ENCODE measurements at places on chromosomes 5 and 9.

- no peak for DNase-seq
Observed at GRCh38 chr5:81794226-81794625, 43.3 kb upstream of the SSBP2 start.

GRCh38 chr5:137598399-137598798, 99.3 kb upstream of the SPOCK1 start:
- no peak for DNase-seq

GRCh38 chr9:130680836-130681768, 12.5 kb upstream of the EXOSC2 start:
- DNase-seq: peak; percentile 62

DNA sequence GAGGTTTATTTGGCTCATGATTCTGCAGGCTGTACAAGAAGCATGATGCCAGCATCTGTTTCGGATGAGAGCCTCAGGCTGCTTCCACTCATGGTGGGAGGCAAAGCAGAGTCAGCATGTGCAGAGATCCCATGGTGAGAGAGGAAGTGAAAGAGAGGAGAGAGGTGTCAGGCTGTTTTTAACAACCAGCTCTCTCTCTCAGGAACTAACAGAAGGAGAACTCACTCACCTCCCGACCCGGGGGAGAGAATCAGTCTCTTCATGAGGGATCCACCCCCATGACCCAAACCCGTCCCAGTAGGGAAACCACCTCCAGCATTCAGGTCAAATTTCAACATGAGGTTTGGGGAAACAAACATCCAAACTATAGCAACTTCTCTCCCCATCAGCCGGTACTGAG, 187.7 kb downstream of the ENC1 start:
- DNase-seq: no peak

- DNase-seq: no peak
Observed at GRCh38 chr9:116163293-116164055, 9.9 kb downstream of the PAPPA start.

DNA sequence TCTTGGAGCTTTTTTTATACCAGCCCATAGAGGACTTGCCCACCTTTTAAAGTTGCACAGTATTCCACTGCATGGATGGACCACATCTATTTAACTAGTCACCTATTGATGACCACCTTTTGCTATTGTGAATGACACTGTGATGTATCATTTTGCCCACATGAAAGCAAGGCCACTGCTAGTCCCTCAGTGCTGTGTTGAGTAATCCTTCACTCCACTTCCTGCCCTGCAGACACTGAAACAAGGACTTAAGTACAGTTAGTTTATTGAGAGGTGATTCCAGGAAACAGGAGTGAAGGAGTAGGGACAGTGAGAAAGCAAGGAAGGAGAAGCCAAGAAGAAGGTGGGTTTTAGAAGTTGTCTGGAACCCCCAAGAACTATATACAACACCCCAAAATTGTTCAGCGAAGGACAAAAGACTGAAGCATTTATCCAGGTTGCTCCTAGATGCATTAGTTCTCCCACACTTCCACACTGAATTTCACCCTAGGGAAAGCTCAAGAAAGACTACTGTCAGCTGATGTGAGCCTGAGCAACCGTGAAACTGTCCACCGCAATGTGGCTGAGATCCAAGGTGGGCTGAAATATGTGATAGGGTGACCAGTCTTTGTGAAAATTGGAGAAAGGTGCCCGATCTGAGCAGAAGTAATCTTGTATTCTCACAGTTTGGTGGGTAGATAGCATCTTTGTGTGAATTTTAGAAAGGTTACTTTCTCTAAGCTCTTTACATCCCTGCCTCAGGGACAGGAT, 45.2 kb upstream of the ANKRD31 start:
- no peak for DNase-seq

DNA sequence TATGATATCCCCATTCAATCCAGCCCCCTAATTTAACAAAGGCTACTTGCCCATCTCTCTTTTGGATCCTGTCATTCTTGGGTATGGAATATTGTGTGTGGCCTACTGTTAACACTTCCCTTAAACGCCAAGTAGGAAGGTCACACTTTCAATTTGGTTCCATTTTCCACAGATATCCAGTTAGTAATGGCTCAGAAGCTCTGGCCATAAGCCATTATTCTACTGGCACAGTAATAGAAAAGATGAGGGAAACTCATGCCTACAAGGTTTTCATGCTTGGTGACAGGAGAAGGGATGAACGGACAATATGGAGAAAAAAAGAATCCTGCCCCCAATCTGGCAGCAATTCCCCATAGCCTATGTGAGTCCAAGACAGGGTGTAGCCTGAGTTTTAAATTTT, 227.6 kb downstream of the CRB2 start:
- no peak for DNase-seq

DNA sequence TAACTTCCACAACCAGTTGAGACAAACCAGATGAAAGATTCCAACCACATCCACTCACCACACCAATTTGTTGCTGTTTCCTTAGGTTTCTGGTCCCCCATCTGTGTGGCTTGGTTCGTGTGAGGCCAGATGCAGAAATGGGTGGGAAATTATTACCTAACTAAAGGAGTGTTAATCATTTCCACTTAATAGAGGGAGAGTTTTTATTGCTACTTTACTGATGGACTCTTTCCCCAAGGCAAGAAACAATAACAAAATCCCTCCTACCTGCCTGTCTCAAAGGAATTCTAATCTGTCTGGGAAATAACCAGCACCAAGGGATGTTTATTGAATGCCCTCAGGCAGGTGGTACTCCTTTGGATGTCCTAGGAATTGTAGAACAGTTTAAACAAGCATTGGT, 76.3 kb downstream of the TMEM167A start:
- DNase-seq: no peak

DNA sequence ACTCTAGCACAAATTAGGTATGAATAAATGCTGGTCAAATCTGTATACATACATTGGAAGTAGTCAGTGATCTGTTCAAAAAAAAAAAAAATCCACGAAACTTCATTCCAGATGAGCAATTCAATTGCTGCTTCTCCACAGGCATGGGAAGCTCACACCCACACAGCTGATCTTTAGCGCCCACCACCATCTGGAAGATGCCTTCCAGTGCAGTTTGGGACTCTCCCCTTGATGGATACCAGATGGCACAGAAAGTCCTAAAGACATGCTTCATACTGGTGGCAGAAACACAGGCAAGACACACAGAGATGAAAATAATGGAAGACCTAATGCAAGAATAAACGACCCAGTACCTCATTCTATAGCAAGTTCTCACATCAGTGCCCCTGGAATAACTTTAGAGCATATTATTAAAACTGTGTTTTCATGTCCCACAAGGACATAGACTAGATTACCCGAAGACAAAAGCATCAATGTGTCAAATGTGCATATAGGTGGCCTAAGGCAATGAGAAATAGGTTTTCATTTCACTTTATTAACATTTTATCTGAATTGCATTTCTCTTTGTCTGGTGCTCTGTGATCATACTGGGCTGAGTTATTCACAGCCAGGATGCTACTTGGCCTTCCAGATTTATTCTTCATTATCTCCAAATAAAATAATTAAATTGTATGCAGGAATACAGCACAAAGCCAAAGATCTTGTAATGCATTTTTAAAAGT, 135.4 kb upstream of the TAS2R1 start:
- DNase-seq: no peak

DNA sequence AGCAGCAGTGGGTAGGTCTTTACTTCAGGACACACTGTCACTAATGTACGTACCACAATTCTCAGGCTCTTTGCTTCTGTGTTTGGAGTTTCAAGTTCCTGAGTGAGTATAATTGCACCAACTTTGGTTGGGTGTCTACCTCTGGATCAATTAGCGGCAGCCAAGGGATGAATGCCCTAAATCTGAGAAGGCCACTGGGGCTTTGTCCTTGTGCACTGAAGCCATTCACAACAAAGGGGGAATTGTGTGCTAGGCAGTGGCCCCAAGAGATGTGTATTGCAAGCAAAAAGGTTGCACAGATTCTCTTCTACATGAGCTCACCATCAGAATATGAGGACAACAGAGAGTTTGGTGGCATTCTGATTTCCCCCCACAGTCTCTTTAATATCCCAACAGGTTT, 3.9 kb upstream of the PHF24 start:
- no peak for DNase-seq

- no peak for DNase-seq
Observed at GRCh38 chr5:173969167-173970049, 19.6 kb upstream of the C5orf47 start.

DNA sequence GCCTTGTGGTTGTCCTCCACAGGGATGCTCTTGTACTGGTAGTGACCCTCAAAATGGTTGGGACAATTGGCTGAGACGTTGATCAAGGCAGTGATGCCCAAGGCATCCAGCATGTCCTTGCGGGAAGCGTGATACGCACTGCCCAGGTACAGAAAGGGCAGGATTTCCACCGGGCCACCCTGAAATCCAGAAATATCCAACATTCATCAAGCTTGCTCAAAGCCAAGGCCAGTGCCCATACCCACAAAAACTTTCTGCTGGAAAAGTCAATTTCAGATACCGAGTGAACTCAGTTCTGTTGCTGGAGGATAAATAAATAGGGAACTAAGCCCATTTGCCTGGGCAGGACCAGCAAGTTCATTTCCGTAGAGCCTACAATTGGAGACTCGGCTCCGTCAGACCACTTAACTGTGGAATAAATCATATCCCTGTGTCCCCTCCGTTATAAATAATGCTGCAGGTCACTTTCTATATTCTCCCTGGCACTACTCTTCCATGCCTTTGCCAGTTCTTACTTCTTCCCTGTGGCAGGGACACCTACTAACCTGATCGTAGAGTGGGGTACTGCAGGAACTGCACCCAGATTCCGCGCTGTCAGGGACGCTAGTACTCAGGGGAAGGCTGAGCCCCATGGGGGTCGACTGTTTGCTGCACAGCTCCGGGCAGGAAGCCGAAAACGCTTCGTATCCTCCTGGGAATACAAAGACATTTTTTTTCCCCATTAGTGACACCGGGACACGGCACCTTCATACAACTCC, 1.2 kb downstream of the DUSP1 start:
- no peak for DNase-seq

DNA sequence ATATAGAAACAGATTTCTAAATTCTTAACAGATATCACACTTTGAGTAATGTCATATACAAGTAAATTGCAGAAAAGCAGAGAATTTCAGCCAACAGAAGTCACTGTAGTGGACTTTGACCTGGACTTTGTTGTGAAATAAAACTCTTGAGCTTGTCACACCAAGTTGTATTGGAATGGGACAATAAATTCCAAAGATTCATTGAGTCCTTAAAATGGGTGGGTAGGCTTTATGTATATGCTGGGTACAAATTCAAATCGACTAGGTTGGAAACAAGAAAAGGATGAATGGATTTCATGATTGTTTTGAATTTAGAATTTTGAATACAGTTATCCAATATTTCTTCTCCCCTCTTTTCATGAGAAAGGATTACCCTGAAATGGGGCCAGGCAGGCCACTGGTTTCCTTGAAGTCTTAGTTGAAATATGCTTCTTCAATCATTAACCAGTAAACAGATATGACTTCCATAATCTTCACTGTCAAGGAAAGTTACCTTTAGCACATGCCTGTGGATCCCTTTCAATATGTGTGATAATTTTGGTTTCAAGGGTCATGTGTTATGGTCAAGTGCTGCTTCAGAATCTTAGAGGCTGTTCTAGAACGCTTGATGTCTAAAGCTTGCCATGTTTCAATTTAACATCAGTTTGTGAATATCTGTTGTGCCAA, 25.7 kb downstream of the PIP5K1B start:
- DNase-seq: no peak

DNA sequence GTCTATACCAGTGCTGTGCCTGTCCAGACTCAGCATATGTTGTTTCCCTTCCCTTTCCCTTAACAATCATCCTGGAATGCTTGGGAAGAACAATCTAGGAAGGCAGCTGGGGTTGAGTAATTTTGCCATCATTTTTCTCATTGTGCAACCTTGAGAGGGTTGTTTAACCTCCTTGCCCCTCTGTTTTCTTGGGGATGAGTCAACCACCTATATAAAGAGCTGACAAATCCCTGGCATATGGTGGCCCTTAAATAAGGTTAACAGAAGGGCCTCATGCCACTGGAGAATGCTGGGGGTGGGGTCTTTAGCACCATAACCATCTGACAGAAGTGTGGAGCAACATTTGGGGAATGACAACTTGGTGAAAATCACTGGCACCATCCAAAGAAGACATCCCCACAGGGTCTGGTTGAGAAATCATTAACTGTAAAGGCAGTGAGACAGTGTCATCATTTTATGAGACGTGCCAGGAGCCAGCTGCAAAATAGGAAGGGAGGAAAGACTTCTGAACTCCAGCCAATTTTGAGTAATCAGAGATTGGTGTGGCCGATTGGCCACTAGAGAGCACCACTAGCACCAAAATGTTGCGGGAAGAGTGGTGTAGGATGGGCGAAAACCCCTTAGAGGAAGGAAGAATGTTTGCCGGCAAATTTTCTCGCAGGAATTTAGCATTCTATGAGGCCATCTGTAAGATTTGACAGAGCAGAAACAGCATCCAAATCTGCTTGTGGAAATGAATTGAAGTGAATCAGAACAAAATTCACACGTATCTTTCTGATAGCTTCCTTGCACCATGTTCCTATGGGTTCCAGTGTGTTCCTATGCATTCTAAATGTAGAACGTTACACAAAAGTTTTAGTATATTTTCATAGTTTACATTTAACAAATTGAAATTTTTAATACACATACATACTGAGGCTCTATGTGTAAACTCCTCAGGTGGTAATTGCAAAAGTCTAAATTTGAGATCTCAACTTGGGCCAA, 113.8 kb downstream of the MSX2 start:
- DNase-seq: no peak

- DNase-seq: no peak
Observed at GRCh38 chr5:6818594-6819511, 105.6 kb downstream of the TENT4A start.

DNA sequence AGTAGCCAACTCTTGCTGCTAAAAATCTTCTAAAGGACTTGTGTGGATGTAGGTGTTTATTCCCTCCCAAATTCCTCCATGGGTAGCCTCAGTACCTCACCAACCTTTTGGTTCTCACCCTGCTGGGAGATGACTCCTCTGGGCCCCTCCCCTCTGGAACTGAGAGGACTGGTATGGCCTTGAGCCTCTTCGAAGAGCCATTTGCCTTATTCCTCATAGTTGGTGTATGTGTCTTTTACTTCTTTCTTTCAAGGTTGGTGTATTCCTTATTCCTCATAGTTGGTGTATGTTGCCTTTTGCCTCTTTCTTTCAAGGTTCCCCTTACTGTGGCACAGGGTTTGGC, 48.3 kb downstream of the GNAQ start:
- DNase-seq: no peak

DNA sequence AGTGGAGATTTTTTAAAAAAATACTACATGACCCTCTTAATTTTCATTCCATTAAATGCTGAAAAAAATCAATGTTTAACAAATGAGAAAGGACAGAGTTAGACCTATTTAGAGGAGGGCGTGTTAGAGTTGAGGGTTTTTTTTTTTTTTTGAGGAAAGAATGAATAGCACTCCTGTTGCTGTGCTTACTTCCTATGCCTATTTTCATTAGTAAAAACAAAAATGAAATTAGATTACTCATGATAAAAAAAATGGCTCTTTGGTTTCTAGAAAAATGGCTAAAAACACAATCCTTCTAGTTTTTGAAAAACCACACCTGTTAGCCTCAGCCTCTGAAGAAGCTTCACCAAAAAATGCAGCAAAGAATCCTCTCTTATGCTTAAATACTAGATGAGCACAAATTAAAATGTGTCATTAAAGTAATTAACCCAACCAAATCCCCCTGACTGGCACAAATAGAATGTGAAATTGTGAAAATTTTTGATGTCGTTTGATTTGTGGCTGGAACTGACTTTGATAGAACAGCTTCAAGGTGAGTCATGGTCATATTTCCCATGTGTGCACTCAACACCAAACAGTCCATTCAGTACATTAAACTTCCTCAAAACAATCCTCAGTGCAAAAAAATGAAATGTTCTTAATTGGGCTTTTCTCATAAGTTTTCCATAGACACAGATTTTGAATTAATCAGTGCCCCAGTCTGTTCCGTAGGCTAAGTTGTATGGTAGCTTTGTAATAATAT, 98.0 kb downstream of the MACIR start:
- no peak for DNase-seq

GRCh38 chr5:71925608-71926091, 181.6 kb upstream of the MAP1B start:
- no peak for DNase-seq

Measured in CD4-positive, alpha-beta T cell treated with Interleukin-15 for 4 hours (primary cell).